Femur (tissue), 1 donor: ENCODE measurements at places on chromosomes 12 and 14.

DNA sequence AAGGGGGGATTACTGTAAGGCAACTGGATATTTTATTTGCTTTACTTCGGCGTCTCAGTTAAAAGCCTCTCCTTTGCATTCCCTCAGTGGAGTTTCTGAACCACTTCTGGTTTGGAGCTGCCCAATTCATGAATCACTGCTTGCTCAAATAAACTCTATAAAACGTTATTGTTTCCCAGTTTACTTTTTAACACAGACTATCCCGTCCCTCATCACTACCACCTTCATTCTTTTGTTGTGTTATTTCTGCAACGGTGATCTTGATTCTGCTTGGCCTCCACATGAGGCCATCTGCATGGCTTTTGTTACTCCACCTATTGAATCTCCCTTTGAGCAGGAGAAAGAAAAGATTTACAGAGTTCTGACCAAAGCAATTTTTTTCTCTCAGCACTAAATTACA, 104.0 kb upstream of the PLEKHA5 start:
- no peak for DNase-seq

- DNase-seq, result no peak
These were observed 570 bp downstream of the DMAC2L start for GRCh38 chr14:50312734-50313054.

- no peak for DNase-seq
These were observed 49.9 kb downstream of the OTX2 start for GRCh38 chr14:56760164-56760914.

GRCh38 chr12:117140397-117141096, 41.3 kb upstream of the TESC start:
- no peak for DNase-seq

DNA sequence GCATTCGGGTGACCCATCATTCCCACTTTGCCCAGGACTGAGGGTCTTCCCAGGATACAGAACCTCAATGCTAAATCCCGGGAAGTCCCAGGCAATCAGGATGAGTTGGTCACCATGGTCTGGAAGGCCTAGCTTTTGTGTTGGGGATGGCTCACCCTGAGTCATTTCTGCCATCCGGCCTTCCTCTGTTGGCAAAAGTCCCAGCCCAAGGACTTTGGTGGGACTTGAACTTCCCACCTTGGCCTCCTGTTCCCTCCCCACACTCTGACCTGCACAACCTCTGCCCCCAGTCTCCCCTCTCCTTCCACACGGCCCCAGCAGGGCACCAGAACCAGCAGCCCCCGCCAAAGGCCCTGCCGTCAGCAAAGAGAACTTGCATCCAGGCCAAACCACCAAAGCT, 24.6 kb upstream of the NCOR2 start:
- DNase-seq, result no peak

DNA sequence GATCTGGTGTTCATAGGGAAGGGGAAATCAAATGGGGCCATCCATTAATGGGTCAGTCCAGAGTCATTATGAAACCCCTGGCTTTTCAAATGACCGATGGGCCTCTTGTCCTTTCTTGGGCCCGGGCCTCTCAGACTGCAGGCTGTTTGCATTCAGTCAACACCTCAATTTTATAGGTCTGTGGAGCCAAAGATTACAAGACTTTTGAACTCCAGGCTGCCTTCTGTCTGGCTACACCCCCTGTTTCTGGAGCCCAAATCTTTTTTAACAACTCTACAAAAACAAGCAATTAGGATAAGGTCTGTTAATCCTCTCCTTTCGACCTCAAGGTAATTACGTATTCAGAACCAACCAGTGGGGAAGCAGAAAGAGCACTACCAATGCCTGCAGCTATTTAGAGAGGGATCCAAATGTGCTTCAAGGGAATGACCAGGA, 35.6 kb downstream of the DUSP6 start:
- DNase-seq, result no peak

DNA sequence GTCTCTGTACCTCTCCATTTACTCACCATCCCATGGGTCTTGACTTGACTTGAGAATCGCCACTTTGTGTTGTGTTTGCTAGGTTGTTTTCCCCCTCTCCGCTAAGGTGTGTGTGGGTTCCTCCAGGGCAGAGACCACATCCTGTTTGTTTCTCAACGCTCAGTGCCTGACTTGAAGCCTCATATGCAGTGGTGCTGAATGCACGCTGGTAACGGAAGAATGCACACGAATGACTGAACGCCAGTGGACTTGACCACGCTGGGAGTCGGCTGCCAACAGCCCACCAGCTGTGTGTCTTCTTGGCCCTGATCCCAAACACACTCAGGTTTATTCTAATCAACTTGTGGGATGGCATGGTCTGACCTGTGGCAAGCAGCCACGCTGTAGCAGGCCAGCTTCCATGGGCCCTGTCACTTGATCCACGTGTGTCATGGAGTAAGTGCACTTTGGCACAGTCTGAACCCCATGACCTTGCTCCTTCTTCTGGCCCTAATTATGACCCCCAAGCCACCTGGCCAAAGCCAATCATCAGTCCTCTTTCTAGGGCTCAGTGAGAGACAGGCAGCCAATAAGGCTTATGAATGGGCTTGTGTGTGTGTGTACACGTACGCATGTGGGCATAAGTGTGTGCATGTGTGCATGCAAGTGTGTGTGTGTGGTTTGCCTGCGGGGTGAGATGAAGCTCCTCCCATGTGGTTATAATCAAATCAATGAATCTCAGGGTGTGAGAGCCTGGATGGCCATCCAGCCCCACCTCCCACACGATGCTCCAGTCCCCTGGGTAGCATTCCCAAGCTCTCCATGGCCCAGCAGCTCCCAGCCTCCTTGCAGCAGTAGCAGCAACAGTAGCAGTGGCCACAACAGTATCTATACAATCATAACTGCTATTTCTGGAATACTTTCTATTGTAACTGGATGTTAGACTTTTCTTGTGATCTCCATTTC, 6.4 kb upstream of the TC2N start:
- no peak for DNase-seq

DNA sequence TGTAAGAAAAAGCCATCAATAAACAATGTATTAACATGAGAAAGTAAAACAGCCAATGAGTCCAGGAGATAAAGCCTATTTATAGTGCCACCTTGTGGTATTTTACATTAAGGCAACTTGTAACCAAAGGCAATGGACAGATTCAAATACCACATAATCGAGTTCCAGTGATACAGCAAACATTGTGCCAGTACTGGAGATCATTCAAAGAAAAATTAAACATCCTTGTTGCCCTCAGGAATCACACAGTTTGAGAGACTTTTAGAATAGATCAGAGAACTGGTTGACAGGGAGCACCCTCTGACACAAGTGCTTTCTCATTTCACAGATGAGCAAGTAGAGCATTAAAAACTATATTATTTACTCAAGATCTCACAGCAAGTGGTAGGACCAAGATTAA, 98.1 kb downstream of the DDHD1 start:
- no peak for DNase-seq

- DNase-seq, result no peak
These were observed 9.3 kb upstream of the DIO3 start for GRCh38 chr14:101551729-101552595.

GRCh38 chr14:98724734-98725133, 547.3 kb downstream of the BCL11B start:
- DNase-seq, result no peak

DNA sequence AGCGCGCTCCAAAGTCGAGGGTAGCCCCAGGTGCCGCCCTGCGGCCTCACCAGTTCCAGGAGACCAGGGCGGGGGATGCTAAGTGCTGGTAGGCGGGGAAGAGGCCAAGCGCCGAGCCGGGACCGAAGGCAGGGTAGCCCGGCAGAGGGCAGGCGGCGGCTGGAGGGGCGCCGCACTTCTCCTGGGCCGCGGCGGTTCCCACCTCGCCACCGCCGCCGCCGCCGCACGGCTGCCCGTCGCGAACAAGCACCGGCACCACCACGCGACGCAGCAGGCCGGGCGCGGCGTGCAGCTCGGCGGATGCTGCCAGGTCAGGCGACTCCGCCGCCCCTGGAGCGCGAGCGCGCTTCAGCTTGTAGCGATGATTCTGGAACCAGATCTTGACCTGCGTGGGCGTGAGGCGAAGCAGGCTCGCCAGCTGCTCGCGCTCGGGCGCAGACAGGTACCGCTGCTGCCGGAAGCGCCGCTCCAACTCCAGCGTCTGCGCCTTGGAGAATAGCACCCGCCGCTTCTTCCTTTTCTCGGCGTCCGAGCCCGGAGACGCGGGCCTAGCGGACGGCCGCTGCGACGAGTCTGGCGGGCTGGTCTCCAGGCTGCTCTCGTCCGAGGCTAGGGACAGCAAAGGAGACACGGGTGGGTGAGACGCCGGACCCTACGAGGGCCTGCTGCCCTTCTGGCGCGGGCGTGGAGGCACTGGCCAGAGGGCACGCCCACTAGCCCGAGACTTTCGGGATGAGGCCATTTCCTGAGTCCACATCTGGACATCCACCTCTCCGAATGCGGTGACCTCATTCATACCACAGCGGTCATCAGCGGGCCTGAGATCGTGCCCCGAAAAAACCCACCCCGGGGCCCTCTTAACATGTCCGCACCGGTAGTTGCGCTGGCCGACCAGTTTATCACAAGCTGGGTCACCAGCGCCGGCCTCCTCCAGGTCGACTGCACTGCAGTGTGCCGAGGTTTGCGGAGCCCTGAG, 1.3 kb downstream of the NKX2-8 start:
- DNase-seq, result peak; percentile 37

GRCh38 chr12:42915426-42915825, 325.9 kb upstream of the PRICKLE1 start:
- no peak for DNase-seq

DNA sequence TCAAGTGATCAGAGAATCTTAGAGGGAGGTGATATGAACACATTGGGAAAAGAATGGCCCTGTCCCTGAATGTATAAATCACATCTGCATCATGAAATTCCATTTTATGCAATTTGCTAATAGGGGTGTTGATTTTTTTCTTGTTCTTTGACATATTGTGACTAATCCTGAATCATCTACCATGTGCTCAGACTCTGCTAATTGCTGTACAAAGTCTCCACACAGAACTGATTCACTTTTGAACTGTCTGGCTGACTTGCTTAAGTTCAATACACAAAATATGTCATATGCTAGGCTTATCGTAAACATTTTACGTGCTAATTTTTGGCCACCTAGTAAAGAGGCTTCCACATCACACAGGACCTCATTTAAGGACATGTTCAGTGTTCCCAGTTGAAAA, 2.6 kb downstream of the TMEM132D start:
- no peak for DNase-seq

- no peak for DNase-seq
These were observed 64.7 kb upstream of the GNPNAT1 start for GRCh38 chr14:52856139-52856538.

- DNase-seq, result no peak
These were observed 211.4 kb upstream of the TMEM132C start for GRCh38 chr12:128055567-128055966.

DNA sequence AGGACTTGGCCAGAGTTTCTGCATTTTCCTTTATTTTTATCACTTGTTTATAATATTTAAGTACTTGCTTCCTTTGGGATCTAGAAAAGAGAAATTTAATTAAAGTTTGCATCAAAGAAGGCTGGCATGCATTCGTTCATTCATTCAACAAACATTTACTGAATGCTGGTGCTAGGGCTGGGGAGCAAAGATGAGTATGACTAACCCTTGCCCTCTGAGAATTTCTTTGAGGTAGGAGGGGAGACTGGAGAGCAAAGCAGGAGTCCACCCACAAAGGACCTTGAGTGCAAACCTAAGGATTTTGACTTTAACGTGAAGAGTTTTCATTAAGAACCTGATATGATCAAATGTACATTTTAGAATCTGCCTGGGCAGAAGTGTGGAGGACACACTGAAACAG, 16.1 kb upstream of the NT5DC3 start:
- DNase-seq, result no peak

- DNase-seq, result no peak
These were observed 23.5 kb downstream of the GPHB5 start for GRCh38 chr14:63295231-63295685.
